ENCODE measurements at places on chromosomes 1 and 21.

GRCh38 chr1:93694039-93694438 lies 12.4 kb upstream of the BCAR3 start:
- no peak for DNase-seq

- DNase-seq, result no peak
These were observed 159.3 kb downstream of the PIK3R3 start for GRCh38 chr1:45973121-45973520.

DNA sequence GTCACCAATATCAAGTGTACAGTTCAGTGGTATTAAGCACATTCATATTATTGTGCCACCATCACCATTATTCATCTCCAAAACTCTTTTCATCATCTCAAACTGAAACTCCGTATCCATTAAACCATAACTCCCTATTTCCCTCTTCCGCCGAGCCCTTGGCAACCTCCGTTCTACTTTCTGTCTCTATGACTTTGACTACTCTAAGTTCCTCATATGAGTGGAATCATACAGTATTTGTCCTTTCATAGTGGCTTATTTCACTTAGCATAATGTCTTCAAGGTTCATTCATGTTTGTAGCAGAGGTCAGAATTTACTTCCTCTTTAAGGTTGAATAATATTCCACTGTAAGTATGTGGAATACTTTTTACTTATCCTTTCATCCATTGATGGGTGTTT lies 21.7 kb downstream of the SELP start:
- peak; percentile 59 for DNase-seq

GRCh38 chr1:219227360-219228057 lies 53.8 kb downstream of the LYPLAL1 start:
- DNase-seq, result no peak

GRCh38 chr1:65255035-65255655 lies 54.2 kb upstream of the DNAJC6 start:
- no peak for DNase-seq

DNA sequence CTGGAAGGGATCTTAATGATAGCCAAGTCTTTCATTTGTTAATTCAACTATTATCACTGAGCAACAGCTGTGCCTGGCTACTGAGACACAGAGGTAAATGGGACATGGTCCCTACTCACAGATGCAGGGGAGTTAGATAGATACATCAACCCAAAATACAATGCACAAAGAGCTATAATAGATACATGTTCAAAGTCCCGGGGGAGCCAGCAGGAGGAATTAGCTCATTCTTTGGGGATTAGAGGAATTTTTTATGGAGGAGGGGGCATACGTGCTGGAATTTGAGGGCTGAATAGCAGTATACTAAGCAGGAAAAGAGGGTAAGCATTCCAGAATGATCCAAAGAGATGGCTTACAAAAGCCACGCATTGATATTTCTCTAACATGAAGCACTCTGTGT lies 34.6 kb downstream of the C8B start:
- DNase-seq, result no peak

- no peak for DNase-seq
These were observed 971 bp downstream of the CAPZB start for GRCh38 chr1:19484338-19484797.

DNA sequence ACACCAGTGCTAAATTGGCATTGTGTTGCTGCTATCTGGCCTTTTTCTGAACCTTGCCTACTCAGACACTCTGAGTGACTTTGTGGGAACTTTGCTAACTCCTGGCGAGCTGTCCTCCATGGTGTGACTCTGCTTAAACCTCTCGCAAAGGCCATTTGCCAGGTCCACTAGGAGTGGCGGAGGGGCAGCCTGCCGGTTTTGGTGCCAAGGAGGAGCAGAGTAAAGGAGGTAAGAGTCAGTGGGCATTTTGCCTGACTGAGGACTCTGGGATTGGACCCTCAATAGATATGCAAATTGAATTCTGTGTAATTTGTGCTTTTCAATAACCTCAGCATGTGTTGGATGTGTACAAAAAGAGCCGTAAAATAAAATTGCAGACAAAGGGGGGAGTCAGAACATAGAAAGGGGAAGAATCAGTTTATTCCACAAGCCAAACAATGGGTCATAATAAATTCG lies 386.6 kb upstream of the NFIA start:
- no peak for DNase-seq

- no peak for DNase-seq
These were observed 719.9 kb upstream of the TMPRSS15 start for GRCh38 chr21:19123525-19123924.

DNA sequence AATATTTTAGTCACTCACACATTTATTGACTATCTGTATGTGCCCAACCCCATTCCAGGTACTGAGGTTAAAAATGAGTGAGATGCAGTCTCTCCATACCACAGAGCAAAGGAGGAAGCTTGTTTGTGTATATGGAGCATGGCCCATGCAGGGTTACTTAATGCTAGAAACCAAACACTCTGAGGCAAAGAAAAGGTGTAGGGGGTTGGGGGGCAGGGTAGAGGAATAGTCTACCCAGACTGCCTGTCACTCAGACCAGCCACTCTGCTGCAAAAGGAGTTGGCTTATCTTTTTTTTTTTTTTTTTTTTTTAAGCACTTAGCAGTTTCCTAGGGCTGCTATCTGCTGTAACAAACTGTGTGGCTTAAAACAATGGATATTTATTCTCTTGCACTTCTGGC lies 19.8 kb downstream of the PGM1 start:
- DNase-seq, result no peak

DNA sequence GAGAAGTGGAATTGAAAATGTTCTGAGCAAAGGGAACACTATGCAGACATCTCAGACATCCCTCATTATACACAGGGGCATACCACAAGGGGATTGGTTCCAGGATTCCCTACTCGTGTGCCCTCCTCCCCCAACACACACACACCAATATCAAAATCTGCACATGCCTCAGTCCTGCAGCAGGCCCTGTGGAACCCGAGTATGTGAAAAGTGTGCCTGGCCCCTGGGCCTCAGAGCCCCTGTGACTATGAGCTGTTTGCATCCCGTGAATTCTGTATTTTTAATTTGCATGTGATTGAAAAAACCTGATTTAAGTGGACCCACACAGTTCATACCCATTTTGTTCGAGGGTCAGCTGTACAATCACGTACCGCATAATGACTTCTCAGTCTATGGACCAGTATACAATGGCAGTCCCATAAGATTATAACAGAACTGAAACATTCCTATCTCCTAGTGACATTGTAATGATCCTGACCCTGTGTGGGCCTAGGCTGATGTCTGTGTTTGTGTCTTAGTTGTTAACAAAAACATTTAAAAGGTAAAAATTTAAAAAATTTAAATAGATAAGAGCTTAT lies 11.3 kb downstream of the POU2F1 start:
- no peak for DNase-seq

GRCh38 chr1:109569323-109569722 lies 20.9 kb downstream of the GNAI3 start:
- no peak for DNase-seq

GRCh38 chr1:85047144-85047471 lies 1.2 kb downstream of the MCOLN3 start:
- DNase-seq, result no peak

GRCh38 chr1:14894811-14895560 lies 258.6 kb upstream of the TMEM51 start:
- DNase-seq, result no peak

DNA sequence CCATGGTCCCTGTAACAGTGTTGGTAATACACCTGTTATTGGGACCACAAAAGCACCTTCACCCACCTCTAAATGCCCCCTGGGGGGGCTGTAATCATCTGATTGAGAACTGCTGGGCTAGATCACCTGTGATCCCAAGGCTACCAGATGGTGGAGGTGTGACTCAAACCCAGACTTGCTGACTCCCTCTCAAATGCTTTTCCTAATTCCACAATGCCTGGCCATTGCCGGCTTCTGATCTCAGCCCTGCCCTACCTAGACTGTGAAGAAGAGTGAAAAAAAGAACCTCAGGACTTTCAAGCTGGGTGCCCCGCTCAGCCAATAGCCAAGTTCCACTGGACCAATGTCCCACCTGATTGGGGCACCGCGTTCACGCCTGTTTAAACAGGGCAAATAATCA lies 9.6 kb downstream of the TMEM9 start:
- DNase-seq, result no peak

DNA sequence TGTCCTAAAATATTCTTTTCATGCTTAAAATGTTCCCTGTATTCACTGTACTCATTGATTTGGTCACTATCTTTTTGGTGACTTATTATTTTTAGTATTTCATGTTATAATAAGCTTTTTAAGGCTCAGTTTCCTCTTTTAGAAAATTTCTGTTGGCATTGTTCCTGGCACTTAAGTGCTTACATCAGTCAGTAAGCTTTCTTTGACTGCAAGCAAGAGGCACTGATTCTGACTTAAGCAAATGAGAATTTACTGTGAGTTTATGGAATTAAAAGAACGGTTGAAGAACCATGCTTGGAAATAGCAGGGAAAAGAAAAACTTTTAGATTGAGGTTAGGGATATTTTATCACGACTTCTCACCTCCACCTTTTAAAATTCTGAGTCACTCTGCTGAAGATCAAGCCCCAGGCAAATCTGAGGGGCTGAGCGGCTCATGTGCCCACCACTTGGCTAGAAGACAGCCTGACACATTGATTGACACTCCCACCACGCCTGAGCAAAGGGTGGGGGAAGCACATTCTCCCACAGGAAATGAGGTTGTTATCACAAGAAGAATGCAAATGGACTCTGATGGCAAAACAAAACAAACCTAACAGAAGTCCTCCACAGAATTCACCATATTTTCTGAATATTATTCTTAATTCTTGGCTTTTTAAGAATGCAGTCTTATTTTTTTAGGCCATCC lies 102.8 kb downstream of the KCTD3 start:
- DNase-seq, result no peak

DNA sequence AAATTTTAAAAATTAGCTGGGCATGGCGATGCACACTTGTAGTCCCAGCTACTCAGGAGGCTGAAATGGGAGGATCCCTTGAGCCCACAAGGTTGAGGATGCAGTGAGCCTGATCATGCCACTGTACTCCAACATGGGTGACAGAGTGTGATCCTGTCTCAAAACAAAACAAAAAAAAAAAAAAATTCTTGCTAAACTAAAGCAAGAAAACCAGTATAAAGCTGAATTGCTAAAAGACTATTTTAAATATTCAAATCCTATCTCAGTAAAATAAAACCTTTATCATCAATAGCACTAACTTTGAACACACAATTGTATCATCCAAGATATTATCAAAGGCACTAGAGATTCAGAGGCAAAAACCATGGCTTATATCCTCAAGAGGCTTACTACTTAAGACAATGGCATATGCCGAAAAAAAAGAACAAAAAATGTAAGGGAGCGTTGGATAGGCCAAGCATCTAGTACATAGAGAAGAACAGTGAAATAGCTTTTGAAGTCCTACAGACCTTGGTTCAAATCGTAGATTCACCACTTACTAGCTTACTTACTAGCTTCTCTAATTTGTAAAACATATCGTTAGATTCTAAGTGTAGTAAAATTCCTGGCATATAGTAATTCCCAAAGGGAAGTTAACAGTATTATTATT lies 3.6 kb downstream of the EPS15 start:
- no peak for DNase-seq

GRCh38 chr1:246254854-246255253 lies 252.2 kb downstream of the SMYD3 start:
- no peak for DNase-seq

GRCh38 chr1:88324899-88325298 lies 359.2 kb upstream of the PKN2 start:
- DNase-seq, result no peak

DNA sequence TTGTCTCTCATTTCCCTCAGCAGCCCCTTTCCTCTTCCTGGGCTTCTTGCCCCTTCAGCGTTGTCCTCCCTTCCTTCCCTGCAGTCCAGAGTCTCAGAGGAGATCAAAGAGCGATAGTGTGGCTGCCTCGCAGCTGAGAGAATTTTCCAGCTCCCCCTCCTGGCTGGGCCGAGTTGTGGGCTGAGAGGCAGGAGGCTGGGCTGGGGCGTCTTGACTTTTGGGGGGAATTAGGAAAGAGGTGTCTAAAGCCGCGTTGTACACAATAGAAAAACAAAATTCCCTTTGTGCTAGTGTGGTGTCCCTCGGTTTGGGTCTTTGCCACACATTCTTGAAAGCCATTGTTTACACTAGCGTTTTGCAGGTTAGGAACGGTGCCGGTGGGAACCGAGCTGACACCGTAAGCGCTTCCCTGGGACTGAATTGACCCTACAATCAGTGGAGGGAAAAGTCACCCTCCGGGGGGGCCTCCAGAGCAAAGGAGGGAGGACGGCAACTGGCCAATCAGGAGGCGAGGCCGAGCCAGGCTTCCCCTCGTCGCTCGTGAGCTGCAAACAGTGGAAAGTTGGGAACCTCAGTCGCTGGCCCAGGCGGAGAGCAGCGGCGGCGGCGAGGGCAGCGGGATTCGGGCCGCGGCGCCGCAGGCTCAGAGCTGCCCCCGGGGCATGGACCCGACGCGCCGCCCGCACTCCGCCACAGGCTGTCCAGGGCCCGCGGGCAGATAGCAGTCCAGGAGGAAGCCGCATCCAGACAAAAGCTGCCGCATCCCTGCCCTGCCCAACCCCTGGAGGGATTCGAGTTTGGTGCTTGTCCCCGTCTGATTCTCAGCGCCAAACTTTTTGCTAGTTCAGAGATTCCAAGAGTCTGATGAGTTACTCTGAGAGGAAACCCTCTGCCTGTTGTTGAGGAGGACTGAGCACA lies at the start of gene HMCN1:
Gene HMCN1 (plus strand): TSS at position 574 of the 918 bp plus-strand sequence. CDS start 389 bp downstream, outside the sequence.
- DNase-seq, result no peak

GRCh38 chr1:36247538-36247937 lies 23.3 kb downstream of the THRAP3 start:
- DNase-seq, result no peak

- no peak for DNase-seq
These were observed 22.6 kb downstream of the KRTAP21-3 start for GRCh38 chr21:30695956-30696355.

DNA sequence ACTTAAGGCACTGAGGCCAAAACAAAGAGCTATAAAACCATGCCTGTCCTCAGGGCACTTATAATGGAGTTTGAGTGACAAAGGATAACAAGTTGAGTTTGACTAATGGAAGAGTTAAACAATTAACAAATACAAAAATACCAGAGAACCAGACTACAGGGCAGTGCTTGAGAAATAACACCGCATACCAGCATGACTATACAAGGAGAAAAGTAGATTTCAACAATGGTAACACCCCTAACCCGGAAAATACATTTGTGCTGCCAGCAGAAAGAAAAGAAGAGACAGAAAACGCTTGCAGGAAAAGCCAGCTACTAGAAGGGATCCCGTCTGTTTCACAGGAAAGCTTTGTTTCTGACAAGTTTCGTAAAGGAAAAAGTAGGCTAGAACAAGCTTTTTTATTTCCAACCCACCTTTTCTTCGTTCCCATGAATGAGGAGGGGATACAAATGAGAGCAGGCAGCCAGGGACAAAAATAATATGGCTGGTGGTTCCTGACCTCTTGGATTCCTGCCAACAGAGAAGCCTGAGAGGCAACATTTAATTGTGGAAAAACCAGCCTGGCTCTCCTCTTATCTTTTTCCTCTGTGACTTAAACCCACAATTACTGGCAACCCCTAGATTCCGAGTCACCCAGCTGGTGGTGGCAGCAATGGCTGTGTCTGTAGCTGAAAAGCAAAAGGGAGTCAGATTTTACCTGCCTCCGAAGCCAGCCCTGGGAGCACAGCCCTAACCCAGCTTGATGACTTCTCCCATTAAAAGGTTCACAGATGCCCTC lies 56.5 kb downstream of the WLS start:
- DNase-seq, result no peak

Data from inflammatory macrophage (primary cell).